Cerebellar nuclear complex (tissue), 1 donor: ENCODE measurements at places on chromosomes 2 and 18.

DNA sequence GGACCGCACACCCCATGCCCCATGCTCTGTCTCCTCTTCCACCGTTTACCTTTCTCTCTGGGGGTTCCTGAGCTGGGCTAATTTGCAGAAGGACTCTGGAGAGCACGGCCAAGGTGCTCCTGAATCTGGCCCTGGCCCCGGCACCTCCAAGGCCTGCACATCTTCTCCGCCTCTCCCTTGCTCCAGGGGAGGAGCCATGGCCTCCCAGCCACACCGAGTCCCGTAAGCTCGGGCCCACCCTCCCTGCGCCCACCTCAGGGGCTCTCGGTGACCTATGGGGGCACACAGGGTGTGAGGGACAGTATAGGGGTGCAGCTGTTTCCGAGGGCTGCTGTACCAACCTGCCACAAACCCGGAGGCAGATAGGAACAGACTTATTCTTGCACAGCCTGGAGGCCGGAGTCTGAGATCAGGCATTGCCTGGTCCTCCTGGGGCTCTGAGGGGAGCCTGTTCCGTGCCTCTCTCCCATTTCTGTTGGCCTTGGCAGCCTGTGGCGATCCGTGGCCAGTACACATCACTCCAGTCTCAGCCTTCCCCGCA is 127.3 kb upstream of the GPC1 start:
- DNase-seq: no peak

DNA sequence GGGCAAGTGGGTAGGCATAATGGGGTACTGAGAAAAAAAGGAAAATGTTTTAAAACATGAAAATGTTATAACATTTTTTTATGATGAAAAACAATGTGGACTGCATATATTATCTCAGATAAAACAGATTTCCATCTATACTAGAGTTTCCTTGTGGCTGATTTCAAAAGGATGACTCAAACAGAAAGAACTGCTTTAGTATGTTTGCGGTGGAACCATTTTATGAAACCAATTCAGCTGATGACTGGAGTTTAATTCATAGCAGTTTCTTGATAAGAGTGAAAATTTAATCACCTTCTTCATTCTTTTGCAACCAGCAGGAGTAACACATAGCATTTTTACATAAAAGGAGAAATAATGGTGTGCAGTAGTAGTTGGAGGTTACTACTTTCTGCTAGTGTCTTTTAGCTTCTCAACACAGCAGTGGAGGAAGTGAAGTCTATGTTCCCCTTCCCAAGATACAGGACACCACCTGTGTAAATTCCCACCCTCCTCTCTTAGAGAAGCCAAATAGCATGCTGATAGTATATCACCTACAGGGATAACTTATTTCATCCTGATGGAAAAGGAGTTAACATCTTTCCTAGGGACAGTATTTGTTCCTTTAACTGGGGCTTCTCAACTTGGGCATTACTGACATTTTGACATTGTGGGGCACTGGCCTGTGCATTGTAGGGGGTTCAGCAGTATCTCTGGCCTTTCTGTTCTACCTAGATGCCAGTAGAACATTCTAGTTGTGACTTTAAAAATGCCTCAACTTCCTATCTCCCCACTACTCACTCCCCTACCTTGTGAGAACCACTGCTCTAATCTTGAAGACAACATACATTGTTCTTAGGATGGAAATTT is 29.9 kb downstream of the PELI1 start:
- no peak for DNase-seq

DNA sequence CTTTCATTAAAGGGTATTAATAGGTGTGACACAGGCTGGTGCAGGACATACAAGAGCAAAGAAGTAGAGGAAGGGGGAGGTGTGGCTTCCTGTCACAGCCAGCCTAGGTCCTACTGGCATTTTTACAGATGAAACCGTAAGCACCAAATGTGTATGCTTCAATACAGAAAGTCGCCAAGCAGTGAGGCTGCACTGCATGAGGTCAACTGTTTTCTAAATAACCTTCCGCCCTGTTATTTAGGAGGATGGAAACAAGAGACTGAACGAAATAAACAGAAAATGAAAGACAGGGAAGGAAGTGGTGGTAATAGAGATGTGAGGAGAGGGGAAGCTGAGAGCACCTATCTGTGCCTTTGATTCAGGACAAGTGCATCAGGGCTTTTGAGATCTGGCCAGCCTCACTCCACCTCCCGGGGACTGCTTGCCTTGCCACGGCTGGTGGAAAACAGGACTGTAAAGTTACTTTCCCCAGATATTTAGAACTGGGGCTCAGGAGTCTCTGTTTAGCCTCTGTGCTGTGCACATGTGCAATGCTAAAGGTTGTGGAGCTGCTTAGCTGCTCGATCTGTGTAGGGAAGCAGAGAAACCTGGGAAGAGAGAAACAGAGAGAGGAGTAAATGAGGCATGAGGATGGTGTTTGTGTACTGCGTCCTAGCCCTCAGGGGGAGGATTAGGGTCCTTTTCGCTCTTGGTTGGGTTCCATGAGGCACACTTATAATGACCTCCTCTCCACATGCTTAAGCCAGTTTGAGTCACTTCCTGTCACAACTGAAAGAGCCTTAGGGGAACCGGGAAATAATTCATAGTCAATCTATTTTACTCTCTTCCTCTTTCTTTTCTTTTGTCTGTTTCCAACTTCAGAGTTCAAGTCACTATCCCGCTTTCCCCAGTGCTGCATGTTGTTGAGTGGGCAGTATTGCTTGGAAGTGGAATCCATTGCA is 62.3 kb upstream of the BOD1L2 start:
- no peak for DNase-seq

DNA sequence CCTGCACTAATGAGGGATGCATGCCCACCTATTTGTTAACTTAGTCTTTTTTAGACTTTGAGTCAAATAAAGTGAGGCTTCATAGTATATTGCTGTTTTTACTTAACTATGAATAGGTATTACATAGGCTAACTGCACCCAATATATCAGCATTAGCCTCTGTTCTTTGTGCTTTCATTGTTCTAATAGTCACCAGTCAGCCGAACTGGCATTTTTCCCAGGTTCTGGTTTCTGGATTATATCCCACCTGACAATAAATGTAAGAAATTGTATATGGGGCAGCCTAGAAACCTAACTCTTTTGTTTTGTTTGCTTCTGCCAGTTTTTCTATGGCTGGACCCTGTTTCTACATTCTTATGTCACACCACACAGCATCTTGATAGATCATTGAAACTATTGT is 1672.4 kb upstream of the LRRTM1 start:
- no peak for DNase-seq

- no peak for DNase-seq
Observed at GRCh38 chr2:239946562-239946863, 78.6 kb downstream of the NDUFA10 start.

DNA sequence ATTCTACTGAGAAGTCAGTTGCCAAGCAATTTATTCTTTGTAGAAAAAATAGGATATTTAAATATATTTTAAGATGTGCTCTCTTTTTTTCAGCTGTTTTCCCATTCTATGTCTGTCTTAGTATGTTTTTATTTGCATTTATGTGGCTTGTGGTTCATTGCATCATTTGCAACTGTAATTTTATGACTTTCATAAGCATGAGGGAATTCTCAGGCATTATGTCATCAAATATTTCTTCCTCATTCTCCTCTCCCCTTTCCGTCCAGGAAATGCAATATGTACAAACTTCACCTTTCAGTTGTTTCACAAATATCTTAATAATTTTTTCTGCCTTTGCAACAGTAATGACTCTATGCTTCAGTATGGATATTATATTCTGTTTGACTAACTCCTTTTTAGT is 560.2 kb upstream of the LRATD1 start:
- no peak for DNase-seq

GRCh38 chr2:241656190-241656741 is 18.8 kb downstream of the ATG4B start:
- no peak for DNase-seq

DNA sequence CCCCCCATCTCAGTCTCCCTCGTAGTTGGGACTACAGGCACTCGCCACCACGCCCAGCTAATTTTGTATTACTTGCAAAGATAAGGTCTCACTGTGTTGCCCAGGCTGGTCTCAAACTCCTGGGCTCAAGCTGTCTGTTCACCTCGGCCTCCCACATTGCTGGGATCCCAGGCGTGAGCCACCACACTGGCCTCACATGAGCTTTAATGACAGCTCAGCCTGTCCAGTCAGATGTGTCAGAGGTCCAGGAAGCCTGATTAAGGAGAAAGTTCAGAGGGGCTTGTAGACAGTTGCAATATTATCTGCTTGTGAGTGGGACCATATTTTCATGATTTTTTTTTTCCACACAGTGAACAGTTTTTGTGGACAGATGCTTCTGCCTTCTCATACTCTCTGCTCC is 82.0 kb downstream of the LIMS1 start:
- no peak for DNase-seq

- DNase-seq: no peak
Observed at GRCh38 chr2:105576050-105576439, 168.7 kb upstream of the NCK2 start.

DNA sequence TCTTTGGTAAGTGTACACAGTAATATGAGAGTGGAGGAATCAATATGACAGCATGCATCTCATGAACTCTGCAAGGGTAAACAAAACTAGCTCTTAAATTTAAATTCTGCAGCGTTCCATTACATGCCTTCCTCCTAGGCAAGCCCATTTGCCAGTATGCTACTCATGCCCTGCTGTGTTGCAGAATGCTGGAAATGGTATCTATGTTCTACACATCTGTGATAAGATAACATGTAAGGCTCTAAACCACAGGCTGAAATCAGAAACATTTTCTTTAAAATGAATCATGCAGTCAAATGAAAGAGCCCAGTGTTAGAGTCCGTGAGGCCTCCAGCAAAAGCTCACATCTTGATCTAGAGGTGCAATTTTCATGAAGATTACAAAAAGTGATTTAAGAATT is 112.8 kb upstream of the FN1 start:
- no peak for DNase-seq

DNA sequence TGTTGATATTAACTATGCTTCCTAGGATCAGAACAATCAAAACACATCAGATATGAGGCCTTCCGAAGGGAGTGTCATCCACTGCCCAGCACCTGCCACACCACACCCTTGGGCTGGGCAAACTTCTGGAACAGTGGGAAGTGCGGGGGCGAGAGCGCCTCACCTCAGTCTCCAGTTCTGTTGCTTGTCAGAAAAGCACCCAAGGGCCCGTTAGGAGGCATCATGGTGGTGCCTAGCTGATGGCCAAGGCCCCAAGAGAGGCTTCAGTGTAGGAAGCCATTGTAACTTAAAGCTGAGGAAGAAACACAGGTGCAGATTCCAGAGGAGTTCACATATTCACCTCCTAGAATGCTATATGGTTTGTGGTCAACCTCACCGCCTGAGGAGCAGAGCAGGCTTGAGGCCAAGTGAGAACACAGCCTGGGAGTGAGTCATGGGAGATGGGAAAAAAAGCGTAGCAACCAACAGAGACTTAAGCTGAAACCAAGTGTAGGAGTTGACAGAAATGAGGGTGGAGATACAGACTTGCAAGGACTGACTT is 85.1 kb upstream of the ATL2 start:
- DNase-seq: no peak

DNA sequence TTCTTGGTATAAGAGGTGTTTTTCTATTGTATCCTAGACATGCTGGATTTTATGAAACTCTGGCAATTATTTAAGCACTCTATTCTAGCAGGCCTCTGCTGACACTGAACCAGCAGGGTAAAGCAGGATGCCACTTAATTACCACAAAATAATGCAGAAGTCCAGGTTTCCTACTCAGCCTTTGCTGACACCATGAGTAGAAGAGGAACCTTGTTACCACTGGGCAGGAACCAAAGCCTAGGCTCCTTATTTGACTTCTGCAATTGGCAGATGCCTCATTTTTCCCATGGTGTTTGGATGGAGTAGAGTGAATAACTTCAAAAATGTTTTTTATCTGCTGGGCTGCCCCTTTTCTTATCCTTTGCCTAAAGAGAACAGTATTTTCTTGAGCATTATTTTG is 60.8 kb downstream of the THNSL2 start:
- no peak for DNase-seq

GRCh38 chr18:55264108-55264507 is 304.8 kb upstream of the CCDC68 start:
- no peak for DNase-seq

- no peak for DNase-seq
Observed at GRCh38 chr2:133369901-133370658, 198.2 kb downstream of the NCKAP5 start.
